ENCODE measurements at places on chromosomes 1 and 21. TPM values are rescaled to one million over a fixed set of nuclear protein-coding genes. Genes with fewer than 3 reads are reported as not detected.

NBPF10 gene
- total RNA-seq, result 0.38 TPM

FAM110D gene
- 5.6 TPM for total RNA-seq

CITED4 gene
- total RNA-seq, result 3.2 TPM

RCC2 gene
- 129 TPM for total RNA-seq

FLG2 gene
- total RNA-seq, result not detected

LCE1C gene
- total RNA-seq, result not detected

HTR6 gene
- total RNA-seq, result under 0.01 TPM
